ENCODE measurements at places on chromosomes 12 and 14.

GRCh38 chr14:40576880-40577478, 1029.7 kb upstream of the LRFN5 start:
- no peak for DNase-seq

- DNase-seq: peak; percentile 22
These were observed 162.5 kb downstream of the PPM1H start for GRCh38 chr12:62772416-62772955.

DNA sequence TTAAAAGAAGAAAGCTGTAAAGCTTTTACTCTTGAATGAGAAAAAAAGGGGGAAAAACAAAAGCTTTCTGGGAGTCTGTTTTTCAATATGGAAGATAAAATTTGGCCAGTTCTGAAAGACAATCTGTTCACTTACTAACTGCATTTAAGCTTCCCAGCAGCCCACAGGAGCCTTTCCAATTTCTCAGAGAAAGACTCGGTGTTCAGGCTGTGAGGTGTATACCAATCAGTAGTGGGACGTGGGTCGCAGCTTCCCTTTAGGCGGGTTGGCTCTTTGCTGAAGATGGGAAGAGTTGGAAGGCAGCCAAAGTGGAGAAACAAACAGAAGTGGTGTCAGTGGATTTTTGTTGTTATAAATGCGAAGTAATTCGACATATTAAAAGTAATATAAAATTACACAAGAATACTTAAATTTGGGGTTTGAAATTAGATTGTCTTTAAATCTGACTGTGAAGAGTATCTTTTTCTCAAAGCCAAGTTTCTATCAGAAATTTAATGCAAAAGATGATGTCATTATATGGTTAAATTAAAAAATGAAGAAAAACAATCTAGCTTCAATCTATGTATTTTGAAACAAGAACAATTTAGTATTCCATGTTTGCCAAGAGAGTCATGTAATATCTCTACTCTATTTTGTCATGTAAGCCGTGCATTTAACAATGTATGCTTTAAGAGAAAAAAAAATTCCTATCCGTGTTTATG, 590.2 kb upstream of the ATXN7L3B start:
- no peak for DNase-seq

- DNase-seq: no peak
These were observed 10.5 kb upstream of the PLBD2 start for GRCh38 chr12:113347892-113348291.

DNA sequence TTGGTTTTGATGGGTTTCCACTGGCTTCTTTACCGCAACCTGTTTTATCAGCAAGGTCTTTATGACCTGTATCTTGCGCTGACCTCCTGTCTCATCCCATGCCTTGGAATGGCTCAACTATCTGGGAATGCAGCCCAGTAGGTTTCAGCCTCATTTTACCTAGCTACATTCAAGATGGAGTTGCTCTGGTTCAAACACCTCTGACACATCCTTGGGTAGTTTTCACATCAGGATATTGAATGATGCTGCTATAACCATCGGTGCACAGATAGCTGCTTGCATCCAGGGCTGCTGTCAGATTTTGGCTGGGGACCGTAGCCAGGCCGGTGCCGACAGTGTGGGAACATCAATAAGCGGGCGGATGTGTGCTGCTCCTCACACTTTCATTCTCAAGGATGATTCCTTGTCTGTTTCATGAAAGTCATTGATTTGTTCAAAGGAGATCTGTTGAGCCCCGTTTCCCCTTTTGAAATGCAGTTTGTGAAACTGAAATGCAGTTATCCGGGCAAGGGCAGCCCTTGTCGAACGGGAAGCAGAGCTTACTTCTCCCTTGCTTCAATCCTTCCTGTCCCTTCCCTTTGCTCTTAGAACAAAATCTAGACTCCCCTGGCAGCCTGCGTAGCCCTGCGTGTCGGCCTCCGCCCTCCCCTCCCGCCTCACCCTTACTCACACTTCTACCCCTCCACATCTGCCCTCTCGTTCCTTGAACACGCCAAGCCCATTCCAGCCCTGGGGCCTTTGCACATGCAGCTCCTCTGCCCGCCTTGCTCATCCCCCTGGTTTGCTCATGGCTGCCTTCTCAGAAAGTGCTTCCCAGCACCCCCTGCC, 49.2 kb upstream of the NCOR2 start:
- no peak for DNase-seq

GRCh38 chr14:35043046-35043445, 3.0 kb upstream of the FAM177A1 start:
- no peak for DNase-seq

GRCh38 chr12:59194794-59195193, 274.5 kb upstream of the LRIG3 start:
- no peak for DNase-seq

DNA sequence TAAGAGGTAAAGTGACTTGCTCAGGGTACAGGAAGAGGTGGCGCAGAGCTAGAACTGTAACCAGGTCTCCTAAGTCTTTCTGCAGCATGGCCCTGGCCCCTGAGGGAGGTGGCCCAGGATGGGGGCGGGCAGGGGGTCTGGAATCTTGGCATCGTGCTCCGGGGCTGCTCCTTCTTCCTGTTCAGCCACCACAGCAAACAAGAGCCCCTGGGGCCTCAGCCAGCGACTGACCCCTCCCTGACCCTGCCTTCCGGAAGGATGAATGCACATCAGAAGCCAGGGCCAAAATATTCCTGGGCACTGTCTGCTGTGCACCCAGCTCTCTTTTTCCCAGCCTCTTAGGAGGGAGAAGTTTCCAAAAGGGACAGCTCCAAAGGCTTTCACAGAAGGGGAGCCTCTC, 242.8 kb downstream of the DPF3 start:
- DNase-seq: no peak

- DNase-seq: no peak
These were observed 1.1 kb downstream of the CKB start for GRCh38 chr14:103521438-103521950.

GRCh38 chr14:77083082-77083481, 15.0 kb upstream of the CIPC start:
- no peak for DNase-seq

DNA sequence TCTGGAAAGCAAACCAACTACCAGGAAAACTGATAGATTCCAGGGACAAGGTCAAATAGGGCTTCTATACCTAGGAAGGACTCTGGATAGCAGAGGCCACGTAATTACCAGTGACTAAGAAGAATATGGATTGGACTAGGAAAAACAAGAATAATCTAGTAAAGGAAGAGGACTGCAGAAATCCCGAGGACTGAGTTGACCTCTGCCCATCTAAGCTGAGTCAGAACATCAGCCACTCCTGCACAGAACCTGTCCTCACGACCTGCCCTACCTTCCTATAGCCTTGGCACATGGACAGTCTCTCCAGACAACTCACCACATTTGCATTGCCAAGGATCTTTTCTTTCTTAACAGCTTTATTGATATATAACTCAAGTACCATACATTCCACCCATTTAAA, 2.3 kb downstream of the OR6J1 start:
- no peak for DNase-seq

GRCh38 chr14:53894456-53894855, 62.2 kb downstream of the BMP4 start:
- no peak for DNase-seq

DNA sequence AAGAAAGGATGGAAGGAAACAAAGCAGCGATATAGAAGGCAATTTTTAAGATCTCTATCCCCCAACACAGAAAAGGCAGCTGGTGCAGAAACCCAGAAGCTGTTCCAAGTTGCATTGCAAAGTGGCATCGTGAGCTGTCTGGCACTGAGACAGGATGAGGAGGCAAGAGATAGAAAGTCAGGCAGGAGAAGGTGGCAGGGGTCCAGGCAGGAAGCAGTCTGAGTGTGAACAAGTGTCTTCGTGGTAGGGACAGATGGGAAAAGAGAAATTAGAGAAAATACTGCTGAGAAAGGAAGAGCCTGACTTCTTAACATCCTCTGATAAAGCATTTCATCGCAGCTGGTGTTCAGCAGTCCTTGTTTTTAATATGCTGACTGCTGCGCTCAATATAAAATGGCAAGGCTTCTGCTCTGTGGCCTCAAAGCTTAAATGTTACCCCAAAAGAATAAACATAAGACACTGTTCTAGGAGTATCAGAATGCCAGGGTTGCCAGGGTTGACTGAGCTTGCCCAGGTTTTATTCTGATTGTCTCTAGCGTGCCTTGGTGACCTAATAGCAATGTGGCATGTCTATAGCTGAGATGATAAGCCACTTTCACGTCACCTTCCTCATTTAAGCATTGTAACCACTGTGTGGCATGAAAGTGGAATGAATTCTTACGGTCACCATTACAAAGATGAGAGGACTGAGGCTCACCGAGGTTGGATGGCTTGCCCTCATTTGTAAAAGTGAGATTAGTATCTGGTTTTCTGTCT, 397.6 kb downstream of the NUAK1 start:
- DNase-seq: no peak

GRCh38 chr12:100185361-100185894, 15.2 kb upstream of the ACTR6 start:
- no peak for DNase-seq

GRCh38 chr14:77495334-77495733, 3.3 kb downstream of the ISM2 start:
- no peak for DNase-seq

- no peak for DNase-seq
These were observed 101.2 kb upstream of the SLC16A7 start for GRCh38 chr12:59494617-59495016.

DNA sequence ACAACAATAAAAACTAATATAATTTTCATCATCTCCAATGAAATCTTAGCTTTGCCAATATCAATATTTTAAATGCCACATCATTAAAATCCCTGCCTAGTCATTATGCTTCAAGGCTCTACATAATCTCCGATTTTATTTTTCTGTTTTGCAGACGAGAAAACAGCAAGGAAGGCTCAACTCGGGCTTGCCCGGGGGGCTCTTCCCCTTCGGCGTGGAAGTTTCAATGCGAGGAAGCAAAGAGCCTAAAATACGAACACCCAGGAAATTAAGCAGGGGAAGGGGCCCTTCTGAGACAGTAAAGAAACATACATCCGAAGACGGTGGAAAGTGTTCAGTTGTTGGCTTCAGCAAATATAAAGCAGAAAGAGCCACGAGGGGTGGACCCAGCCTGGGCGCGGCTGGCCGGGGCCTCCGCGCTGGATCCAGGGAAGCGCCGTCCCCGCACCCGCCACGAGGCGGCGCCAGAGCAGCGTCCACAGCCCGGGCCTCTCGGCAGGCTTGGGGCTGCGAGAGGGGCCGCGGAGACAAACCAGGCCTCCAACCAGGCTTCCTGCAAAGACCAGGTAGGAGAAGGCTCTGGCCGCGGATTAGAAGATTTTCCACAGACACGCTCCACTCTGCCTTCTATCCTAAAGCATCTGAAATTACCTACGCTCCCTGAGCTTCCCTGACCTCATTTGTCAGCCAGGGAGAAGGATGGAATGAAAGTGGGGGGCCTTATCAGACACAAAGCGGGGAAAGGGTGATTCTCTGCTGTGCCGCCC, 77.2 kb downstream of the SERPINA3 start:
- DNase-seq: peak; percentile 74

DNA sequence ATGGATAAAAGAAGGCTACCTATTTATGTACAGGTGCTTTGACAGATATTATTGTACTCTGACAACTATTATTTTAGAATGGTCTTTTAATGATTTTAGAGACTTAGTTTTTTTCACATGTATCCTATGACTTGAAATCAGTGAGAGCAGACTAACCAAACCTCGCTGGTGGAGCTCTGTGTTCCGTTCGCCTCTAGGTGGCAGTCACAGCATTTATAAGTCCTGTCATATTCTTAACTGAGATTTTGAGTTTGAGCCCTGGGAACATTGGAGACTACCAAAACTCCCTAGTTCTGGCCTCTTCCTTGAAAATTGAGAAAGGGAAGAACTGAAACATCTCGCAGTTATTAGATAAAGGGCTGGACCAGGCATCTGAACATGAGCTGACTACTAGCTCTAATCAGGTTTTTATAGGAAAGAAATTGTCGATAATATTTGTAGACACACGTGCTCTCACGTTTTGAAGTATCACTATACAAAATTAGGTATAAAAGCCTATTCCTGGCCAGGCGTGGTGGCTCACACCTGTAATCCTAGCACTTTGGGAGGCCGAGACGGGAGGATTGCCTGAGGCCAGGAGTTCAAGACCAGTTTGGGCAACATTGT, 48.3 kb downstream of the TTLL5 start:
- peak; percentile 29 for DNase-seq

DNA sequence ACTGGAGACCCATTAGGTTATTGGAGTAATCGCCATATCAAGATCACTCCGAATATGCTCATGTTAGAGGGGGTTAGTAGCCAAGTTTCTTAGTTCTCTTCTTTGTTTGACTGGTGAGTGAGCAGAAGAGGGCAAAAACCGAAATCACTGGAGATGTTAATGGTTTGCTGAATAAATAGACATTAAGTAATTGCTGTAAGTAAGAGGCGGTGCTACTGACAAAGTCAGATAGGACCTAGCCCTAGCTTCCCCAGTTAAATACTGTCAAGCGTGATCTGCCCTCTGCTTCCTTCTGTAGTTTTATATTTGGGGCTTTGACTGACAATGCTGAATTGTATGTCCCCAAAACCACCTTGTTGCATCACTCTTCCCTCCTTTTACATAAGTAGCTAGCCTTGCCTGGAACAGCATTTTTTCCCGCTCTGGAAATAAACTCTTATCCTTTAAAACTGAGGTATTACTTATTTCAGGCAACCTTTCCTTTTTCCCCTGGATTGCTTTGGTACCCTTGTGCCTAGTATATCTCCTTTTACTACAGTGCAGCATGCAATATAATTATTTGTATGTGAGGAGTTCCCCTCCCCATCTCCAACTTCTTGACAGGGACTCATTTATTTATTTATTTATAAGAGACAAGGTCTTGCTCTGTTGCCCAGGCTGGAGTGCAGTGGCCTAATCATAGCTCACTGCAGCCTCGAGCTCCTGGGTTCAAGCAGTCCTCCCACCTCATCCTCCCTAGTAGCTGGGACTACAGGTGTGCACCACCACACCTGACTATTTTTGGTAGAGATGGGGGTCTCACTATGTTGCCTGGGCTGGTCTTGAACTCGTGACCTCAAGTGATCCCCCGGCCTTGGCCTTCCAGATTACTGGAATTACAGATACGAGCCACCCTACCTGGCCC, 1.4 kb downstream of the SNRPF start:
- no peak for DNase-seq

DNA sequence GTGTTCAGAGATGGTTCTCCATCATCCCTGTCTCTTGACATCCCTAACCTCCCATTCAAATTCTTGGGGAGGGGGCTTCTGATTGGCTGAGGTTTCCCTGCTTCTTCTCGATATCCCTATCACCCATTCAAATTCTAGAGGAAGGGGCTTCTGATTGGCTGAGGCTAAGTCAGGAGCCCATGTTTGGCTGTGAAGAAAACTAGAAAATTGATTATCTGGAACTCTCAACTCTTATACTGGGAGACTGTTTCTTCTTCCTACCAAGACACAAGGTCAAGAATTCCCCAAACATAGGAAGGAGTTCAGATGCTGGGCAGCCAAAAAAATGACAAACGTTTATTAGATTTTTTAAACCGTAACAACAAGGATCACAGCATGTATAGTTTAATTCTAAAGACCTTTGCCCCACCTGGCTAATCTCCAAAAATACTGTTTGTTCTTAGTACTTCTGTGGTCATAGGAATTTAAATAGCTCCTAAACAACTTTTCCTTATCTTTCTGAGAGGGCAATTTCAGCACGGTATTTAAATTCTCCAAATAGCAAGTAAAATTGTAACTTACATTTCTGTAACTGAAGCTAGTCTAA, 26.4 kb downstream of the SPIC start:
- no peak for DNase-seq

All from H54 (cell line).